ENCODE measurements at places on chromosomes 16 and 17. TPM values are rescaled to one million over a fixed set of nuclear protein-coding genes. Genes with fewer than 3 reads are reported as not detected.

GRCh38 chr17:55510986-55511721 lies at the start of gene SMIM36:
Gene SMIM36 (minus strand): TSS chr17:55511452.
- DNase-seq = no peak

TAT gene
- polyA plus RNA-seq = not detected

- no peak for DNase-seq
Measured at GRCh38 chr17:45063198-45063597, 2.1 kb downstream of the NMT1 start.

TMEM219 gene
- 95.0 TPM for polyA plus RNA-seq

DNA sequence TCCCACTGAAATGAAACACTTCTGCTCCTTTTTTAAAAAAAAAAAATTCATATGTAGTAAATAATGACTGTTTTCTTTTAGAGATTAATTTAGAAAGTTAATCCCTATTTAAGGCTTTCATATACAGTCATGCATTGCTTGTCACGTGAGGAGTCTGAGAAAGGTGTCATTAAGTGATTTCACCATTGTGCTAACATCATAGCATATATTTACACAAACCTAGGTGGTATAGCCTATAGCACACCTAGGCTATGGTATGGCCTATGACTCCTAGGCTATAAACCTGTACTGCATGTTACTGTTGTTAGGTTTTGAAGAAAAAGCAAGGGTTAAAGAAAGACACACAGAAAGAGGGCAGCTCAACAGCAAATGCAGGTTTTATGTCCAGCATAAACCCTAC lies 13.7 kb downstream of the PPY start:
- DNase-seq = no peak

KRT36 gene
- not detected for polyA plus RNA-seq

CSH1 gene
- not detected for polyA plus RNA-seq

GRCh38 chr16:13376174-13376573 lies 474.8 kb downstream of the SHISA9 start:
- no peak for DNase-seq

All from SK-N-SH (cell line).